ENCODE measurements at places on chromosomes 7 and 10. TPM values are rescaled to one million over a fixed set of nuclear protein-coding genes. Genes with fewer than 3 reads are reported as not detected.

- H3K27me3 ChIP-seq: no peaks in the 10 kb centered on the region
- no peak overlapping the region for H3K27ac ChIP-seq
- no peak overlapping the region for H3K4me3 ChIP-seq
- peaks cover 7% of the 10 kb centered on the region for H3K4me1 ChIP-seq
- no peaks in the 10 kb centered on the region for H3K36me3 ChIP-seq
- no peak for DNase-seq
Observed at GRCh38 chr10:16854623-16855022, 37.4 kb upstream of the RSU1 start.

DNA sequence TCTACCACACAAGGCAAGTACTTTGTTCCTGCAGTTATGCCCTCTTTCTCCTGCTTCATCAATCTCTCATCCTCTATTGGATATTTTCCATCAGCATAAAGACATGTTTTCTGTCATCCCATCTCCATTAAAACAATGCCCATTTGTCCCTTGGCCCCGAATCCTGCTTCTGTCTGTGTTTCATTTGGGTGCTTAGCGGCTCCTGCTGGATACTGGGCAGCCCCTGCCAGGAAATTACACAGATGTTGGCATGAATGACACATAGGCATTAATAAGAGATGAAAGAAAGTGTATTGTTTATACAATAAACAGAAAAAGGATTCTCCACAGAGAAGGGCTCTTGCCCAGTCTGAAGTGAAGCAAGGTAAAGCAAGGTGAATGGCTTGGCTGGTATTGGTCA is 765.3 kb downstream of the REEP3 start:
- H3K36me3 ChIP-seq: no peaks in the 10 kb centered on the region
- no peak overlapping the region for H3K27ac ChIP-seq
- no peaks in the 10 kb centered on the region for H3K27me3 ChIP-seq
- no peak for DNase-seq
- H3K4me1 ChIP-seq: no peaks in the 10 kb centered on the region

DNA sequence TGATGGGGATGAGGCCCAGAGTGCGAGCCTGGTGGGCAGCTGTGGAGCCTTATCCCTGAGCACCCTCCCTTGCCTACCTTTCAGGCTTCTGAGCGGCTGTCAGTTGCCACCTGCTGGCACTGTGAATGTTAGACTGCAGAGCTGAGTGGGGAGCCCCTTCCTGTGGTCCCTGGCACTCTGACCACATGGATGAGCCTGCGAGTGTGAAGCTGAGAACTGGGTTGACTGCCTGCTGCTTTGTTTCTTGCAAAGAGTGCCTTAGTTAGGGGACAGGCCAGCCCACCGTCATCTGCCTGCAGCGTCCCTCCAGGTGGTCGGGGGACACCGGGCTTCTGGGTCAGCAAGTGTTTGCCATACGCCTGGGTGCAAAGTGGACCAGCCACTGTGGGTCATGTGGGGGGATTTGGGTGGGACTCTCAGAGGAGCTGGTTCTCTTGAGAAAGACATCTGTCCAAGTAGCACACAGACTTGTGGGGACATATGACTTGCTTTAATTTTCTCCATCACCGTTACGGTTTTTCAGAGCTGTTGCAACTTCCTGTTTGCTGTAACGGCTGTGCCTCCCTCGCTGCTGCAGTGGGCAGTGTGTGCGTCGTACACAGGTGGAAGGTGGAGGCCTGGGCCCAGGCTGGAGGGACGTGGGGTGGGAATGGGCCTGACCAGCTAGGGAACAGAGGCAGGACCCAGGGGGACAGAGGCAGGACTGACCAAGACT is 13.7 kb downstream of the INPP5A start:
- H3K36me3 ChIP-seq: no peaks in the 10 kb centered on the region
- no peaks in the 10 kb centered on the region for H3K4me1 ChIP-seq
- no peak overlapping the region for H3K4me3 ChIP-seq
- DNase-seq: no peak

DNA sequence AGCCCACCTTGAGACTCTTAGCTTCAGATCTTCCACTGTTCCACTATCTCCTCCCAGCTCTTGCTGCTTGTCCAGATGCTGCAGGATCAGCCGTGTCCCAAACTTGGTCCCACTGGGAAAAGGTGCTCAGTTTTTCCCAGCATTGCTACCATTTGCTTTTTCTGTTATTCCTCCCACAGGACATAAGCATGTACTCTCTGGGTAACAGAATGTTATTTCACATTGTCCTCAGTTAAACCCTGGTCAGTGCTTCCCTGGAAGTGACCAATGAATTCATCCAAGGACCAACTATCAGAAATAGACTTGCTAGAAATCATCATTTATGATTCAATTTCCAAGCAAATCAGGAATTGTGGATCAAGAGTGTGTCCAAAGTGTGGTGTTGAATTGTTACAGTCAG is 179.2 kb upstream of the ZNF32 start:
- H3K4me1 ChIP-seq: no peaks in the 10 kb centered on the region
- no peak for DNase-seq
- no peaks in the 10 kb centered on the region for H3K36me3 ChIP-seq

DNA sequence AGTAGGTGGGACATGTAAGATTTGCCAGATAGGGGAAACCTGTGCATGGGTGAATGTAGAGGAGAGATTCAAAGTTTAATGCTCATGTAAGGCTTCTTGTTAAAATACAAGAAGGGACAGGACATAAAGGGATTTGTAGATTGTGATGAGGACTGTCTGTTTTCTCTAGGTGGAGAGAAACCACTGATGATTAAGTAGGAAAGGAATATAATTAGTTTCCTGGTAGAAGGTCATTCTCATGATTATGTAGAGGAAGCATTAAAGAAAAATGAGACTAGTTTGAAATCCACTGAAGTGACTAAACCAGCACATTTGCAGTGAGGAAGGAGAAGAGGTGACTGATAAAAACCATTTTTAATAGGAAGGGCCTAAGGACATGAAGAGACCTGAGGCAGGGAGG is 19.6 kb upstream of the MACC1 start:
- H3K36me3 ChIP-seq: no peaks in the 10 kb centered on the region
- H3K4me3 ChIP-seq: no peak overlapping the region
- DNase-seq: no peak
- H3K27me3 ChIP-seq: no peaks in the 10 kb centered on the region
- peaks cover 22% of the 10 kb centered on the region for H3K4me1 ChIP-seq

DNA sequence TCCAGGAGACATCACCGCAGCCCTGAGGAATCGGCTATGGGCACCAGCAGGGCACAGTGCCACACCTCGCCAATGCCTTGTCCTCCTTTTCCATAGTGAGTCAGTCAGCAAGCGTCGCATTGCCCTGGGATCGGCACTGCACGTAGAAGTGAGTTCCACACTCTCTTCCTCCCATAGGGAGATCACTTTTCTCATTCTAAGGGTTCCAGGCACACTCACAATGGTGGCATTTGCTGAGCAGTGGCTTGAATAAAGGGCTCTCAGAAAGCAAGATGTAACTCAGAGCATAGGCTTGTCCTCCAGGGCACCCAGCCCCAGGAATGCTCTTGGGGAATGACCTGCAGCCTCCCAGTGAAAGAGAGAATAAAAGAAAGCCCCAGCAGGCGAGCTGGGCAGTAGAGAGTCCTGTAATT is 1.1 kb upstream of the VIM start:
- no peak overlapping the region for H3K4me3 ChIP-seq
- H3K27ac ChIP-seq: peak overlapping the region; percentile 99
- peaks cover 28% of the 10 kb centered on the region for H3K36me3 ChIP-seq
- no peak for DNase-seq

DNA sequence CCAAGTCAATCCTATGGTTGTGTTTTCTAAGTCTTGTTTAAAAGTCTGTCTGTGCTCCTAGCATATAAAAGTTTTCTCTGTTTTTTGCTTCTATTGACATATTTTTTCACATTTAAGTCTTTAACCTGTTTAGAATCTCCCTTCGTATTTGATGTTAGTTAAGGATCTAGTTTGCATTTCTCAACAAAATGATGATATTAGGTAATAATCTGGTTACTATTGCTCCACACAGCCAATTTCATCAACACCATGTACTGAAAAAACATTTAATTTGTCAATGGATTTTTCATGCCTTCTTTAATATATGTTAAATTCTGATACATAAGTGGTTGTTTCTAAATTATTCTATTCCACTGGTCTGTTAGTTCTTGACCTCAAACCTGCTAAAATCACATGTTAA is 17.5 kb upstream of the TSGA13 start:
- H3K4me3 ChIP-seq: no peak overlapping the region
- no peak for DNase-seq
- H3K27me3 ChIP-seq: peaks cover 5% of the 10 kb centered on the region
- no peak overlapping the region for H3K27ac ChIP-seq

LIPJ gene
- total RNA-seq: not detected

- peaks cover 42% of the 10 kb centered on the region for H3K36me3 ChIP-seq
- H3K27me3 ChIP-seq: no peaks in the 10 kb centered on the region
- DNase-seq: no peak
- no peak overlapping the region for H3K27ac ChIP-seq
- H3K4me3 ChIP-seq: no peak overlapping the region
- H3K4me1 ChIP-seq: peaks cover 7% of the 10 kb centered on the region
Observed at GRCh38 chr10:103373544-103373943, 5.8 kb downstream of the TAF5 start.

DNA sequence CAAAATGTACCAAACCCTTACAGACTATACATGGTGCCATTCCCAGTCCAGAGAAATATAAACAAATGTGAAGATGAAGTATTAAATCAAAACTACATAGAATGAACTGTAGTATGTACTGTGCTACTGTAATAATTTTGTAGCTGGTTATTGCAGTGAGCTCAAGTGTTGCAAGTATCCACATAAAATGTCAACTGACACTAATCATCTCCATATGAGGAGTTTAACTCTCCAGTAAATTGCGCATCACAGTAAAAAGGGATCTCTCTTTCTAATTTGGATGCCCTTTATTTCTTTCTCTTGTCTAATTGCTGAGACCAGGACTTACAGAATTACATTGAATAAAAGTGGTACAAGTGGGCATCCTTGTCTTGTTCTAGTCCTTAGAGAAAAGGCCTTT is 165.5 kb downstream of the CPED1 start:
- H3K4me3 ChIP-seq: no peak overlapping the region
- H3K36me3 ChIP-seq: no peaks in the 10 kb centered on the region
- no peaks in the 10 kb centered on the region for H3K4me1 ChIP-seq
- H3K27me3 ChIP-seq: no peaks in the 10 kb centered on the region
- H3K27ac ChIP-seq: no peak overlapping the region

- no peak overlapping the region for H3K27ac ChIP-seq
- DNase-seq: no peak
- no peak overlapping the region for H3K4me3 ChIP-seq
- peaks cover 11% of the 10 kb centered on the region for H3K27me3 ChIP-seq
- H3K4me1 ChIP-seq: no peaks in the 10 kb centered on the region
- no peaks in the 10 kb centered on the region for H3K36me3 ChIP-seq
Observed at GRCh38 chr7:98056580-98056979, 50.1 kb upstream of the LMTK2 start.

DNA sequence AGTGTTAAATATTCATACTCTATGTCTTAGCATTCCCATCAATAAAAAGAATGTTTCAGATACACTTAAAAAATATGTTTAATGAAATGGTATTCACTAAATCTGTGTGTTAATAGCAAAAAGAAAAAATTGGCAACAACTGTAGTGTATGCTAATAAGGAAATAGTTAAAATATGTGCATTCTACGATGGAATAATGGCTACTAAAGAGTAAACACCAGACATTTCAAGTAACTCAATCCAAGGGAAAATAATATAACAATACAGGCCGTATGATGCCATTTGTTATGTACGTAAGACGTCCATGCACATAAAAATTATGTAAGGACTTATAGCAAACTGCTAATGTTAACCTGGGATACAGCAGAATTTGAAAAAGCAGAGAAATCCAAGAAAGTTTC is 46.6 kb downstream of the MAD1L1 start:
- no peaks in the 10 kb centered on the region for H3K27me3 ChIP-seq
- H3K4me3 ChIP-seq: no peak overlapping the region
- no peak for DNase-seq
- H3K27ac ChIP-seq: no peak overlapping the region
- no peaks in the 10 kb centered on the region for H3K4me1 ChIP-seq
- H3K36me3 ChIP-seq: peaks cover 16% of the 10 kb centered on the region

DNA sequence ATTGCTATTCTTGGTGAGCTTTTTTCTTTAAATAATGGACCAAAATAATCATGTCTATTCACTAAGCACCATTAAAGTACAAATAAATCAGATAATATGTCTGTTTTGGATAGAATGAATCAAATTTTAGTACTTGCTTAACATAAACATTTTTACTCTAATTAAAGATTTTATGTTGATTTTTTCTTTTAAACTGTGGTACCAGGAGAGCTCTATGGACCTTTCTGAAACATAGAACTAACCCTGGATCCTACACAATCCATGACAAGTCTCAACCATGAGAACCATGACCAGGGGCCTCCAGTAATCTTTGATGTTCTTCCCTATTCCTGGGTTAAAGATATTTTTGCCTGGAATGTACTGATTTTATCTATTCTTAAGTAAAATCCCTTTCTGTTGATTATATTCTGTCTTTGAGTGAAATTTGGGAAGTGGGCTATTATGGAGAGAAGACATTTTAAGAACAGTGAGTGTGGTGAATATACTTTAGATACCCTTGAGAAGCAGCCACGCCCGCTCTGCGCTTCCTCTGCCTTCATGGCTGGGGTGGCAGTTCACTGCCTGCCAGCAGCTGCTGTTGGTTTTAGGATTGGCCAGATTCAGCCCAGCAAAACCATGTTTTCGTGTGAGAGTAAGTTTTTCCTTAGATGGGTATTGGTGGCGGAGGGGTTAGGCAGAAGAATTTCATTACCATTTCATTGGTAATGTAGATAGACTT is 42.2 kb upstream of the BHLHA15 start:
- DNase-seq: no peak
- H3K36me3 ChIP-seq: no peaks in the 10 kb centered on the region
- H3K27me3 ChIP-seq: no peaks in the 10 kb centered on the region
- H3K27ac ChIP-seq: no peak overlapping the region
- H3K4me1 ChIP-seq: no peaks in the 10 kb centered on the region

All from SJSA1 (cell line).